ENCODE measurements at places on chromosomes 6 and 20.

DNA sequence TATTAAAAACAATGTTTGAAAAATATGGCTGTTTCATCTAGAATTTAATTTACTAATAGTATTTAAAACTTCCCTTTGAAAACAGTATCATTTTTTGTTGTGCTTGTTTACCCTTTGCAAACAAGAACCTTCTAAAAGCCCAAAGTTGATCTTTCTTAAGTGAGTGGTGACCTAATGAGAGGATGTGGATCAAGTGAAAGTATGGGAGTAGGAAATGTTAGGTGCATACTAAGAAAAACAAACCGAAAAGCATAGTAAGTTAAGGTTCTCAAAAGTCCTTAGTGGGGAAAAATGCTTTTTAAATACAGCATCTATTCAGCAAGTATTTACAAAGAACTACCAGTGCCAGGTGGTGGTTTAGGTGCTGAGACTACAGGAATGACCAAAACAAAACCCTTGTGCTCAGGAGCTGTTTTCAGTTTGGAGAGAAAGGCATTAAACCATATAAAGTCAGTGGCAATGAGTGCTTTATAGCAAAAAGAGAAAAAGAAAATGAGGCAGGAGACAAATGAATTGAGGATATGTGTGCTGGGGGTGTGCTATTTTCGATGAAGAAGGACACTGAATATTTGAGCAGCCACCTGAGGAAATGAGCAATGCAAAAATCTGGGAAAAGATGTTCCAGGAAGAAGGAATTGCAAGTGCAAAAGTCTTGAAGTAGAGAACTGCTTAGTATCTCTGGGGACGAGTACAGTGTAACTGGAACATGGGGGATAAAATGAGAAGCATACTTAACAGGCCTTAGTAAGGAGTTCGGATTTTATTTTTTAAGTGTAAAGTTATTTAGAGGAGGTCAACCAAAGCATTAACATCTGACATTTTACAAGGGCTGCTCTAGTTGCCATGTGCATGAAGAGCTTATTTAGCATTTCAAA lies 24.0 kb downstream of the RNF146 start:
- H3K4me1 ChIP-seq, result no peaks in the 10 kb centered on the region
- H3K27me3 ChIP-seq, result no peaks in the 10 kb centered on the region
- H3K4me3 ChIP-seq, result no peak overlapping the region
- H3K27ac ChIP-seq, result no peak overlapping the region

- H3K4me1 ChIP-seq, result peaks cover 26% of the 10 kb centered on the region
- peak overlapping the region; percentile 97 for H3K27ac ChIP-seq
- no peaks in the 10 kb centered on the region for H3K27me3 ChIP-seq
- no peaks in the 10 kb centered on the region for H3K36me3 ChIP-seq
- peak overlapping the region; percentile 48 for H3K4me3 ChIP-seq
Observed at GRCh38 chr6:112298816-112299281, 44.5 kb upstream of the LAMA4 start.

DNA sequence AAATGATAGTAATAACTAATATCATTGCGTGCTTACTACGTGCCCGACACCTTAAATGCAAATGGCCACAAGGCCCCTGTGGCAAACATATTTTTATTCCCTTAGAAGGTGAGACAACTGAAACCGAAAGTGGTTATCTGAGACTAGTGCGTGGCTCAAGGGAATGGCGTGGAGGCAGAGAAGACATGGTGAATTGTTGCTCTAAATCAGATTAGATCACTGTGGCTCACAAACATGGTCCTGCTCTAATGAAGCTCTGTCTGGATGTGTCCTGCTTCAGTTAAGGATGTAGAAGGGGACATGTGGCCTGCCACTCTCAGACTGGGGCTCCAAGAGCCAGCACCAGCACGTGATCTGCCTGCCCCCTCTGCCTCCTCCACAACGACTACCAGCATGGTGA lies 124.2 kb upstream of the GMDS start:
- DNase-seq, result no peak
- no peaks in the 10 kb centered on the region for H3K36me3 ChIP-seq
- H3K27ac ChIP-seq, result no peak overlapping the region
- H3K4me1 ChIP-seq, result no peaks in the 10 kb centered on the region

- H3K27me3 ChIP-seq, result no peaks in the 10 kb centered on the region
- DNase-seq, result no peak
- H3K4me1 ChIP-seq, result no peaks in the 10 kb centered on the region
- H3K27ac ChIP-seq, result no peak overlapping the region
Observed at GRCh38 chr6:34549026-34549803, 6.9 kb downstream of the SPDEF start.

GRCh38 chr6:26124781-26125685 lies 37.8 kb downstream of the HFE start:
- peak overlapping the region; percentile 87 for H3K4me3 ChIP-seq
- no peaks in the 10 kb centered on the region for H3K36me3 ChIP-seq
- peaks cover 10% of the 10 kb centered on the region for H3K4me1 ChIP-seq
- no peak for DNase-seq

- H3K4me3 ChIP-seq, result peak overlapping the region; percentile 44
- no peaks in the 10 kb centered on the region for H3K36me3 ChIP-seq
- H3K4me1 ChIP-seq, result no peaks in the 10 kb centered on the region
- H3K27ac ChIP-seq, result no peak overlapping the region
- peaks cover 2% of the 10 kb centered on the region for H3K27me3 ChIP-seq
- DNase-seq, result no peak
Observed at GRCh38 chr6:27375613-27376079, 12.9 kb upstream of the ZNF391 start.

GRCh38 chr20:7902879-7903278 lies 37.4 kb downstream of the HAO1 start:
- no peak overlapping the region for H3K4me3 ChIP-seq
- H3K27ac ChIP-seq, result no peak overlapping the region
- H3K36me3 ChIP-seq, result no peaks in the 10 kb centered on the region
- peaks cover 3% of the 10 kb centered on the region for H3K27me3 ChIP-seq

GRCh38 chr6:114989279-114989964 lies 646.6 kb upstream of the HS3ST5 start:
- no peaks in the 10 kb centered on the region for H3K27me3 ChIP-seq
- no peak for DNase-seq
- H3K4me3 ChIP-seq, result no peak overlapping the region
- H3K4me1 ChIP-seq, result no peaks in the 10 kb centered on the region
- H3K36me3 ChIP-seq, result no peaks in the 10 kb centered on the region

GRCh38 chr20:5316188-5317158 lies at the start of gene PROKR2:
TSS of gene PROKR2 (minus strand) at chr20:5316954. CDS start at chr20:5314369, 2,585 bp downstream.
- no peaks in the 10 kb centered on the region for H3K36me3 ChIP-seq
- H3K4me1 ChIP-seq, result no peaks in the 10 kb centered on the region
- H3K4me3 ChIP-seq, result no peak within 1 kb of the TSS
- H3K27ac ChIP-seq, result no peak within 1 kb of the TSS
- peaks cover 22% of the 10 kb centered on the region for H3K27me3 ChIP-seq

- peak overlapping the region; percentile 99 for H3K27ac ChIP-seq
- H3K27me3 ChIP-seq, result no peaks in the 10 kb centered on the region
- H3K4me3 ChIP-seq, result peak overlapping the region; percentile 1
- H3K36me3 ChIP-seq, result peaks cover 32% of the 10 kb centered on the region
- peak; percentile 74 for DNase-seq
- H3K4me1 ChIP-seq, result peaks cover 41% of the 10 kb centered on the region
Observed at GRCh38 chr20:49951151-49951550, 15.0 kb downstream of the RNF114 start.
